ENCODE measurements at places on chromosomes 12 and 14. TPM values are rescaled to one million over a fixed set of nuclear protein-coding genes. Genes with fewer than 3 reads are reported as not detected.

Gene ESRRB
- total RNA-seq: 1.4 TPM

GRCh38 chr12:67436230-67436629 lies 167.1 kb downstream of the CAND1 start:
- DNase-seq: no peak

Gene NRXN3
- 2.9 TPM for total RNA-seq

- no peak for DNase-seq
Observed at GRCh38 chr12:100381379-100381778, 24.5 kb downstream of the SLC17A8 start.

GRCh38 chr12:44287545-44287944 lies 451.7 kb downstream of the TMEM117 start:
- DNase-seq: no peak

GRCh38 chr12:39138268-39138667 lies 232.9 kb upstream of the CPNE8 start:
- DNase-seq: no peak

Gene KRT74
- total RNA-seq: not detected

GRCh38 chr14:93734086-93734822 lies 54.0 kb downstream of the PRIMA1 start:
- peak; percentile 81 for DNase-seq

Gene BCDIN3D
- total RNA-seq: 1.6 TPM

DNA sequence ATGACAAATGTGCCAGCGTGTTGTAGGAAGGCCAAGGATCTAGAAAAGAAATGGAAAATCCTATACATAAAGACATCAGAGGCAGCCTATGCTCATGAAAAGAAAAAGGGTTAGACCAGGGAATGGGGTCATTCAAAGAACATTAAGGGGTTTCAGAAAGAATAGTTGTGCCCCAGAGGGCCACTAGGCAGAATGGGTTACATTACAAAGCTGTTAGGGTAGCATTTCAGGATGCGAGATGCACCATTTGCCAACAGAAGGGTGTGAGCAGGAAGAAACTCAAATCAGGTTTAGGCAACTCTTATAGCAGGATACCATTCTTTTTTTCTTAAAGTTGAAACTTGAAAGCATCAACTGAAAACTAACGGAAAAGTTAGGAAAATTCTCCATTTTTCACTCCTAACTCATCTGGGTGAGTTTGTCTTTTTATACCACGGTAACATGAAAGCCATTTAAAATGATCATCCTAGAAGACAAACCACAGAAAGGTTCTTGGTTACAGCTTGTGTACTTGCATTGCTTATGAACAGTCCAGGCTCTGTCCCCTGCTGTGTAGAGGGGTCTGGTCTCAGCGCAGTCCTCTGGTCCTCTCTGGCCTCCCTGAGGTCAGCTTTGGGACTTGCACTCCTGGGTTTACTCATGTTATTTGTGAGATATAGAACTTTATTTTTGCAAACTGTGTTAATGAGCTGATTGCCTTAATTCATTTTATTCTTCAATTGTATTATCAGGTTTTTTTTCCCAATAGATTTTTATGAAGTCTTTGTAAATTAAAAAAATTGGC lies 209.1 kb downstream of the DACT1 start:
- no peak for DNase-seq

GRCh38 chr12:127012109-127012508 lies 1254.9 kb upstream of the TMEM132C start:
- no peak for DNase-seq

DNA sequence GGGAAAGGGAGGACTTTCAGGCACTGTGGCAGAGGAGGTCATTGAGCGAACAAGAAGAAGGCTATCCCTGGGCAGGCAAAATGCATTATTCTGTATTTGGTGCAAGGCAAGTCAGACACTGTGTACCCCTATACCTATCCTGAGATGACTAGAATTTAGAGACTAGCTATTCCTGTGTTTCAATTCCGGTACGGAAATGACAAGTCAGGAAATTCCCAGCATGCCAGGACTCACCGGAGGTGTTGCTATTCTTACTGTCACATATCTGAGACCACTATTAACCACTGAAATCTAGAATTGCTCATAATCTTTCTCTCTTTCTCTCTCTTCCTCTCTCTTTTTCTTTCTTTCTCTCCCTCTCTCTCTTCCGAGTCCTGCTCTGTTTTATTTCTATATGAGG lies 297.1 kb downstream of the PDZRN4 start:
- DNase-seq: no peak

GRCh38 chr12:61291647-61292046 lies 968.6 kb upstream of the USP15 start:
- DNase-seq: no peak

GRCh38 chr12:123891516-123892179 lies 81.0 kb downstream of the CCDC92 start:
- no peak for DNase-seq

Gene IQSEC3
- total RNA-seq: 2.2 TPM

DNA sequence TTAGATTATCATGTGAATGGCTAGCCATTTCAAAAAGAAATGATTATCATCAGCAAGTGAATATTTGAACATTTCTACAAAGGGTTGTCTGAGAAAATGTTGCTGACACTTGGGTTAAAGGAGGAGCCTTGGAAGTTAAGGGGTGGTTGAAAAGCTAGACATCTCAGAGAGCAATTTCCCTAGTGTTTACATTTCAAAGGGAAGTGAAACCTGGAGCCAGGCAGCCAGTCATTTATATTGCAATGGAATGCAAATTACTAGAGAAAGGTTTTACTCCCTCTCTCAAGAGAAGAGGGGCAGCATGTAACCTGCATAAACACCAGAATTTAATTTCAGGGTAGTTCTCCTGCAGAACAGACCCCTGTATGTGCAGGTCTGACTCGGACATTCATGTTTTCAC lies 279.0 kb downstream of the SLC16A7 start:
- DNase-seq: no peak

GRCh38 chr12:86931714-86932113 lies 675.5 kb upstream of the MGAT4C start:
- DNase-seq: no peak

GRCh38 chr14:102772781-102773570 lies 4.3 kb upstream of the TRAF3 start:
- DNase-seq: peak; percentile 72

DNA sequence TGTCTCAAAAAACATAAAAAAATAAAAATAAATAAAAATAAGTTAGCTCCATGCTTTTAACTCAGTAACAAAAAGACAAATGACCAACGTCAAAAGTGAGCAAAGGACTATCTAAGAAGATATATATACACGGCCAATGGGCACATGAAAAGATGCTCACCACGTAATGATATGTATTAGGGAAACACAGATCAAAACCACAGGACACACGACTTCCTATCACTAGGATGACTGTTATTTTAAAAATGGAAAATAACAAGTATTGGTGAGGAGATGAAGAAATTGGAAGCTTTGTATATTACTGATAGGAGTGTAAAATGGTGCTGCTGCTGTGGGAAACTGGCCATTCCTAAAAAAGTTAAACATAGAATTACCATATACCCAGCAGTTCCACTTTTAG lies 20.2 kb upstream of the P2RX7 start:
- no peak for DNase-seq

GRCh38 chr14:104867371-104868059 lies 2.4 kb downstream of the CEP170B start:
- DNase-seq: no peak

GRCh38 chr12:54030889-54031471 lies 1.9 kb upstream of the HOXC5 start:
- no peak for DNase-seq

Gene LBHD2
- not detected for total RNA-seq

Gene CELA1
- not detected for total RNA-seq

Gene GNB3
- 16.5 TPM for total RNA-seq

GRCh38 chr14:105019861-105020814 lies 745 bp downstream of the CDCA4 start:
- DNase-seq: peak; percentile 52

GRCh38 chr12:51666696-51667095 lies 75.7 kb downstream of the SCN8A start:
- DNase-seq: no peak

- DNase-seq: no peak
Observed at GRCh38 chr14:74675219-74675618, 37.7 kb downstream of the AREL1 start.

GRCh38 chr14:65131301-65131701 lies 29.0 kb upstream of the MAX start:
- DNase-seq: no peak

- DNase-seq: no peak
Observed at GRCh38 chr14:71165121-71166031, 258.1 kb downstream of the PCNX1 start.

GRCh38 chr14:55340482-55340881 lies 69.3 kb downstream of the FBXO34 start:
- DNase-seq: no peak

- DNase-seq: no peak
Observed at GRCh38 chr14:62159314-62159713, 397.1 kb downstream of the SNAPC1 start.

DNA sequence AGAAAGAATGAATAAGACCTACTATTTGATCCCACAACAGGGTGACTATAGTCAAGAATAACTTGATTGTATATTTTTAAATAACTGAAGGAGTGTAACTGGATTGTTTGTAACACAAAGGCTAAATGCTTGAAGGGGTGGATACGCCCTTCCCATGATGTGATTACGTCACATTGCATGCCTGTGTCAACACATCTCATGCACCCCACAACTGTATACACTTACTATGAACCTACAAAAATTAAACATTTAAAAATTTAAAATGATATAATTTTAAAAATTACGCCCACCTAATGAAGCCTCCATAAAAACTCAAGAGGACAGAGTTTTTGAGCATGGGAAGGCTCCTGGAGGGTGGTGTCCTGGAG lies 94.5 kb downstream of the SCARB1 start:
- no peak for DNase-seq

Gene OR4E2
- total RNA-seq: not detected

DNA sequence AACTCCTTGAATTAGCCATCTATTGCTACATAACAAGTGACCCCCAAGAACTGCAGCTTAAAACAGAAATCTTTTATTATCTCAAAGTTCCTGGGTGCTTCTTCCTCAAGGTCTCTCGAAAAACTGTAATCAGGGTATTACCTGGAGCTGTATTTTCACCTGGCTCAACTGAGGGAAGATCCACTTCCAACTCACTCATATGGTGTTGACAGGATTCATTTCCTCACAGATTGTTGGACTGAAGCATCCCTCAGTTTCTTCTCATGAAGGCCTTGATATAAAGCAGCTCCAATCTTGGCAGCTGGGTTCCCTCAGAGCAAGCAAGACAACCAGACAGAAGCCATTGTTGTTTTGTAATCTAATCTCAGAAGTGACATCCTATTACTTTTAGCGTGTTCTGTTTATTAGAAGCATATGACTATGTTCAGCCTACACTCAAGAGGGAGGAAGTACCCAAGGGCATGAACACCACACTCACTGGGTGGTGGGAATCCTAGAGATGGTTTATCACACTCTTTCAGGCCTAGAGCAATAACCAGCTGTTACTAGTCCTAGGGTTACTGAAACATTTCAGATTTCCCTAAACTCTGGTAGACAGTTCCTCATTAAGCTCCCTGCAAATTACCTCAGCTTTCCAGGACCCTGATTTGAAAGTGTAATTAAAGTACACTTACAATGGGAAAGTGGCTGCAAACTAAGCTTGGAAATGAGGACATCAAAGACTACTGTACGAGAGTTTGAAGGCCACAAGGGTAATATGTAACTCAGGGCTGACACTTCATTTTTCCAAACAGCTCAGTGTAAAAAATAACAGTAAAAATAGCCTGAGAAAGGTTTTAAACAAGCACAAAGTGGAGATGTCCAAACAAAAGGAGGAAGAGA lies 222.2 kb downstream of the SEC23A start:
- no peak for DNase-seq

- DNase-seq: peak; percentile 45
Observed at GRCh38 chr12:120710805-120711296, 593 bp downstream of the UNC119B start.

- no peak for DNase-seq
Observed at GRCh38 chr12:21697904-21698630, 40.4 kb upstream of the LDHB start.

DNA sequence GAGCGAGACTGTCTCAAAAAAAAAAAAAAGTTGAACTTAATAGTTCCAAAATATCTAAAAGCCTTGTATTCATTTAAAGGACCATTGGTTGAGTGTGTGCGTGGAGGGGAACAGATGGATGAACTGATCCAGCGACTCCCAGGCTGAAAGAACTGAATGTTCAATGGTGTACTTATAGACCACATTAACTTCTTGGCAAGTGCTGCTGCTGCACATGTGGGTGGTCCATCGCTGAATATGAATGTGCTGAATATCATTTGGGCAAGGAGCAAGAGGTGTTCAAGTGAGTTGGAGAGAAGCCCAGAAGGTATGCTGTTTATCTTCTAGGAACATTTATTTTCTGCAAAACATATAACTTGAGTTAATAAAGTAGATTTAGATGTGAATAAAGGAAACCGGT lies 289.0 kb upstream of the RPL10L start:
- no peak for DNase-seq

Measured in WTC11 (cell line).